GM23248 (cell line): ENCODE measurements at places on chromosomes 13 and 19. TPM values are rescaled to one million over a fixed set of nuclear protein-coding genes. Genes with fewer than 3 reads are reported as not detected.

The FFAR2 gene
- total RNA-seq: not detected in 2 replicates

The TLE6 gene
- total RNA-seq: 0.13 and 0.65 TPM in 2 replicates

The LATS2 gene
- 23.0 and 28.5 TPM in 2 replicates for total RNA-seq

The CDC16 gene
- total RNA-seq: 60.2 and 70.7 TPM in 2 replicates

The CD177 gene
- 0.32 and 1.1 TPM in 2 replicates for total RNA-seq

The VSTM1 gene
- total RNA-seq: not detected in 2 replicates

The MISP gene
- not detected in 2 replicates for total RNA-seq

The TEX26 gene
- 0.22 TPM in 1 of 2 replicates, not detected in the other for total RNA-seq

The ONECUT3 gene
- total RNA-seq: not detected in 2 replicates

The DZIP1 gene
- total RNA-seq: 22.8 and 25.3 TPM in 2 replicates

The ZFP36 gene
- total RNA-seq: 7.0 and 13.9 TPM in 2 replicates

The GJB6 gene
- total RNA-seq: not detected in 2 replicates

The WDR87 gene
- total RNA-seq: not detected in 2 replicates

The SPACA4 gene
- not detected in 2 replicates for total RNA-seq

The PRR20A gene
- total RNA-seq: not detected in 2 replicates

The ZNF600 gene
- total RNA-seq: 1.8 and 1.9 TPM in 2 replicates

The FGF22 gene
- total RNA-seq: 0.13 and 1.2 TPM in 2 replicates

The PPAN gene
- 39.7 and 47.0 TPM in 2 replicates for total RNA-seq

The CRB3 gene
- total RNA-seq: not detected in 2 replicates

The N4BP2L2 gene
- total RNA-seq: 70.1 and 70.3 TPM in 2 replicates

The ZNF880 gene
- total RNA-seq: 22.0 and 34.8 TPM in 2 replicates

The SMAD9 gene
- 9.4 and 10.8 TPM in 2 replicates for total RNA-seq

The CRYL1 gene
- total RNA-seq: 6.7 and 11.3 TPM in 2 replicates

The PCCA gene
- total RNA-seq: 9.1 and 10.0 TPM in 2 replicates

The GAPDHS gene
- not detected in 2 replicates for total RNA-seq

The GJA3 gene
- 5.5 and 5.8 TPM in 2 replicates for total RNA-seq

The ATP4B gene
- total RNA-seq: not detected in 2 replicates

The CYP4F22 gene
- not detected in 2 replicates for total RNA-seq

The IRGC gene
- not detected in 2 replicates for total RNA-seq

The S1PR2 gene
- 20.3 and 24.9 TPM in 2 replicates for total RNA-seq
